ENCODE measurements at places on chromosomes 3 and 15.

DNA sequence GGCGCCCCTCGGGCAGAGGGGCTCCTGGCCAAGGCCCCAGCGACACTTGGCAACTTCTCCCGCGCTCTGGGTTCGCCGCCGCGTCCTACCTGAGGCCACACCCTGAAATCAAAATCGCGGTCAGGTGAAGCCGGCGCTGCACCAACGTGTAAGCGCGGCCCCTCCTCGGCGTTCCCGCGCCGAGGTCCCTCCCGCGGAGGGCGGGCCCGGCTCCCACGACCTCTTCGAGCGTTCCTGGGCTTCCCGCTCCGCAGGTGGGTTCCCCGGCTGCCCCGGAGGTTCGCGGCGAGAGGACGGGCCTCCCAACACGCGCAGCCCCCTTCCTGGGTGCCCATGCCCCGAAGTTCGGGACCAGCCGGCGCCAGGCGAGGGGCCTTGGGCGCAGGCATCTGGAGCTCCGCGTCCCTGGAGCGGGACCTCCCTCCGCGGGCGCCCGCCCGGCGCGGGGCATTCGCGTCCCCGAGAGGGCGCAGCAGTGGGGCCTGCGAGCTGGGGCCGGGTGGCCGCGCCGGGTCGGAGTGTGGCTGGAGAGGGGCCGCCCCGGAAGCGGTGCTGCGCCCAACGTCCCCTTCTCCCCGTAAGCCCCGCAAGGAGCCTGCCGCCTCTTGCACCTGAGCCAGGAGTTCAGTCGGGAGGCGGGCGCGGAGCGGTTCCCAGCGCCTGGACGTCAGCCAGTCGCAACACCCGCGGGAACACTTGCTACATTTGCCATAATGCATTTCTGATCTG is 13.7 kb downstream of the PAK6 start:
- DNase-seq: no peak

GRCh38 chr3:59262076-59262498 is 212.3 kb upstream of the CFAP20DC start:
- DNase-seq: no peak

DNA sequence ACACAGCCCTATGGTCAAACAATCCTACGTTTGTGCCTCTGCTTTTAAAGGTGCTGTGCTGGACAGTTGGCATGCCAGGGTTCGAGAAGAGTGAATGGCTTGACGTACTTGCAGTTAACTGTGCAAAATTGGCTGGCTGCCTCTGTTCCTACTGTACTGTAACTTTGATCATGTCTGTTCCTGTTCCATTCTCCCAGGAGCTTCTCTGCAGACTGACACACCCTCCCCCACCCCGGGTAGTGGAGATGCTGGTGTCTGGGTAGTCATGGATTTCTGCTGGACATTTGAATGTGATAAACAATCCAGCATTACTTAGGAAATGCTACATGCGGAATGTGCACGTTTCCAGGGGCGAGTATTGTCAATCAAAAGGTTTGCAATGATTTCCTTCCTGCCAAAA is 6.5 kb upstream of the VILL start:
- no peak for DNase-seq

- DNase-seq: no peak
These were observed 426.3 kb downstream of the MECOM start for GRCh38 chr3:169237201-169237600.

DNA sequence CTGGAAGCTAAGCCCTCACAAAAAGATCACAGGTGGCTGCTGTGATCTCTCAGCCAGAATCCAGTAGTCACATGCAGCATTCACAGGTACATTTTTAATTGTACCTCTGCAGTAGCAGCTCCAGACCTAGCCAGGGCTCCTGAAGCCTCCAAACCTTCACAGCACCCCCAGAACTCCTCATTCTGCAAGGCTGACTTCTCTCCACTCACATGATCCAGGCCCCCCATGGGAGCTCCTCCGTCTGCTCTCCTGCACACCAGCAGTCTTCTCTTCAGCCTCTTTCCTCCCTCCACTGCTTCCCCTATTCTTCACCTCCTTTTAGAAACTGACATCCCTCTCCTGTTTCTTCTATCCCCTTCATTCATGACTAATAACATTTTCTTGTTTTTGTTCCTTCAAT is 13.2 kb upstream of the CPEB1 start:
- no peak for DNase-seq

- DNase-seq: no peak
These were observed 508.2 kb upstream of the TGFBR2 start for GRCh38 chr3:30098243-30098642.

DNA sequence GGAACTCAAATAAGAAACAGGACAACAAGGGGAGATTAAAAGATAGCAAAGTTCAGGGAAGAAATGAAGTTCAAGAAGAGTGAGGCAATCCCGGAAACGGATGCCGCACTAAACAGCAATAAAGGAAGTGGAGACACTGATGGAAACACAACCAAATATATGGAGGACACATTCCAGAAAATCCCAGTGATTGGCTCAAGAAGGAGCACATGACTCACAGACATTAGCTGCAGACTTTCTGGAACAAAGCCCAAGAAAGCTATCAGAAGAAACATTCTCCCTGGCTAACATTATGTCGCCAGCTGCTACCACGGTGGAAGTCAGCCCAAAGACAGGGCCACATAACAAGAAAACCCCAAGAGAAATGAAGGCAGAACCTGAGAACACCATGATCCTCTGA is 18.1 kb upstream of the VGLL4 start:
- no peak for DNase-seq

- no peak for DNase-seq
These were observed 261.4 kb upstream of the GBE1 start for GRCh38 chr3:82022836-82023235.

DNA sequence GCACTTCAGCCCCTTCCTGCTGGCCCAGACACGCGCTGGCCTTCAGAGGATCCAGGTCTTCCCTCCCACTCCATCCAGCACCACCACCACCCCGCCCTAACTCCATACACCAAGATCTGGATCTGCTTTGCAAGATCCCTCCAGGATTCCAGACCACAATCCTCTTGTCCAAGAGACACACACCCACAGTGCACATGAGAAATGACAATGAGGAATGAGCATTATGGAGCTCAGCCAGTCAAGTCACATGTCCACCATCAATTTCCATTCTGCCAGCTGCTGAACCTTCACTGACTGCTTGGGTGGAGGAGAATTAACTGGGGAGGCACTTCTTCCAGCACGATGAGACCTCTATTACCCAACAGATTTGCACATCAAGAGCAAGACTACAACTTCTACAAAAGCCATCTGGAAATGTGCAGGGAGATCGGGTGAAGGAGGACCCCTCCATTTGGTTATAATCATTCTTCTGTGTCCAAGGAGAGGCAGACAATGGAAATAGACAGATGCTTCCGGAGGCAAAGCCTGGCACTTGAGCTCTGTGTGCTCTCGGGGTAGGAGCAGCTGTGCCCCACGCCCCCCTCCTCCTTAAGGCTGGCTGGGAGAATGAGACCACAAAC is 12.3 kb upstream of the SPATA12 start:
- DNase-seq: no peak

- no peak for DNase-seq
These were observed 759 bp upstream of the GMPS start for GRCh38 chr3:155869691-155870090.

DNA sequence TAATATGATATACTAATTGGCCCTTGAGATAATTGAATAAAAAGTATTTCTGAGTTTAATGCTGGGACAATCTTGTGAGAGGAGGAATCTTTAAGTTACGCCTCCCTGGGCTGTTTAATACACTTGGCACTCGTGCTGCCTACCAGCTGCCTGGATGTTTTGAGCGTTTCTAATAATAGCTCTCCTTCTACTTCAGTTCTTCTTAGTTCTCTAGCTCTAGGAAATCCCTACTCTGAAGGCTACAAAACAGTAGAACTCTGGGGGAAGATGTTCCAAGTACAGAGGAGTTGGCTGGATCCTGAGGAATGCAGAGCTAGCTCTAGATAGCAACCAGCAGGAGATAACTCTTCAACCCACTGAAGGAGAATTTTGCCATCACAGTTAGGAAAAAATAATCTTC is 3.5 kb downstream of the NAALADL2 start:
- DNase-seq: no peak

- DNase-seq: no peak
These were observed 412.1 kb downstream of the TBL1XR1 start for GRCh38 chr3:176785171-176785570.

GRCh38 chr3:13013994-13014754 is 59.1 kb downstream of the IQSEC1 start:
- no peak for DNase-seq

GRCh38 chr3:52171514-52172261 is 17.5 kb upstream of the POC1A start:
- no peak for DNase-seq

GRCh38 chr3:181941250-181941649 is 229.5 kb downstream of the SOX2 start:
- DNase-seq: no peak

DNA sequence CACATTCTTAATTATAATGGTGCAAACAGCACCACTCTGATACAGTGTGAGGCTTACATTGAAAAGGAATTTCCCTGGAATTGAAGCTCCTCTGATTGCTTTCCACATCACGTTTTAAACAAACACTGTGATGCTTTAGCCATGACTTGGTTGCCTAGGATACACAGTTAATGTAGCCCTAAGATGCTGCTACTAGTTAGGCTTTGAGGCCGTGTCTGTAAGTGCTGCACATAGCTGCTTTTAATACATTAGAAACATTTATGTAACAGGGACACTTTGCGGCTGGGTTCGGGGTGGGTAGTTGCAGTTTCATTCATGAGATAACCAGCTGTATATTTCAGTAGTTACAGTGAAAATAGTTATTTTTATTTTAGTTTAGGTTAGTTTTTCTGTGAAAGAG is 334.7 kb downstream of the NLGN1 start:
- no peak for DNase-seq

DNA sequence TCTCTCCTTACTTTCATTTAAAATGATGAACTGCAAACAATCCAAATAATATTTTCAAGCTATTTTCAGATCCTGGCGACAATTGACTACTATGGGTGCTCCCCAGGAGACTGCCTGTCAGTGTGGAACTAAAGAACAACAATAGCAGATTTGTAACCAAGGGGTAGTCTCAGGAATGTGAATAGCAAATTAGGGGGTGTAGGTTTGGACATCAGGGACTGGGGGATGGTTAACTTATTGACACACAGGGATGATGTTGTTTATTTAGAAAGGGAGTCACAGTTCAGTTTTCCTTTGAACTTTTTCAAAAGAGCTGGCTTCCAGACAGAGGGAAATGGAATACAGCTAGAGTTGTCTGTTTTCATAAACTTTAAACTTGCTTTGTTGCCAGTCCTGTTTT is 229.8 kb downstream of the LRTM1 start:
- no peak for DNase-seq

GRCh38 chr3:124774327-124774718 is 44.1 kb downstream of the UMPS start:
- no peak for DNase-seq

All from stimulated activated CD8-positive, alpha-beta memory T cell treated with anti-CD3 and anti-CD28 coated beads, Interleukin-4, amount 100 ng/mL, for 4 hours (primary cell).